Stimulated activated CD4-positive, alpha-beta T cell treated with anti-CD3 and anti-CD28 coated beads, Interleukin-4, amount 100 ng/mL, for 4 hours (primary cell): ENCODE measurements at places on chromosomes 5 and 9.

GRCh38 chr5:140219068-140219991 lies 44.3 kb downstream of the CYSTM1 start:
- no peak for DNase-seq

GRCh38 chr9:110047955-110048402 lies 160.0 kb downstream of the C9orf152 start:
- no peak for DNase-seq

- no peak for DNase-seq
Observed at GRCh38 chr5:82154776-82155175, 123.4 kb downstream of the RPS23 start.

- no peak for DNase-seq
Observed at GRCh38 chr9:35318741-35319140, 156.9 kb downstream of the UNC13B start.

DNA sequence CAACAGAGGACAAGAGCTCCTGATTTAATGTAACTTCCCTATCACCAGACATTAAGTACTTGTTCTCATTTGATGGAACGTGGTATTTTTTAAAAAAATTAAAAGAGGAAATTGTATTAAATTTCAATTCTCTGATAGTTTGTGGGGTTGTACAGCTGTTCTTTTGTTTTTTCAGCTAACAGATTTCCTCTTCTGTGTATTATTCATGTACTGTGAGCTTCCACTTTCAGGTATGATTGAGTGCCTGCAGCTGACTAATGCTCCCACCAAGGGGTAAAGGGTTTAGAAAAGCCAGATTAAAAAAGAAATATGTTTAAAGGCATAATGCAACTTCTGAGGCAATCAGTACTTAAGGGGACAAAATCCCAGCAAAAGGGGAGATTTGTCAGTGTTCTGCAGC lies 117.7 kb upstream of the ACTBL2 start:
- no peak for DNase-seq

DNA sequence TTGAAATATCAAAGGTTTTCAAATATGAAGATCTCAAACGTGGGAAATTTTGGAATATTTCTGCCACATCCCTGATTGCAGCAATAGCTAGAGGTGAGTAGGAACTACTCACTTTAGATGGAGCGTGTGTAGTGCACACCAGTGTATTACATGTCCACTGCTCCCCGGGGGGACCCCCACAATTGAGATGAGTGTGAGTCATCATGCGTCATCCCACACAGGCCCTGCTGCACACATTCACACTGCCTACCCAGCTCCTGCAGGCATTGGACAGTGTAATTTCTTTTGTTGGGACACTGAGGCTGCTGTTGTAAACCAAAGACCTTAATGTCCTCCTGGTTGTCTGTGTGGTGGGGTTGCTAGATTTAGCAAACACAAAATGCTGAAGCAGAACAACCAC lies 280.0 kb downstream of the GAS1 start:
- no peak for DNase-seq

DNA sequence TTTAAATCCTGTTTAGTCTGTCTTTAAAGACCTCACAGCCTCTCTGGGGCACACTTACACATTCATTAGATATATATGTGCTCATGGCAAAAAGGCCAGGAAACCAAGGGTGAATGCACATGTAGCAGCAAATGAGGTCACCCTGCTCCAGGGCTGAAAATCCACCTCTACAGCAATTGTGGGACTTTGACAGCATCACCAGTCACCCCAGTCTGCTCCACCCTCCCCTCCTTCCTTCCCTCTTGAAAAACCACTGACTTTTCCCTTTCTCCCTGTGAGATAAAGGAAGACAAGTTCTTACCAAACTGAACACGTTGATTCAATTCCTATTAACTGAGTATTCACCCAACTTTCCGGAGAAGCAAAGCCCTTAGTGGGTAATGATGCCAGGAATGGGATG lies 15.2 kb upstream of the SH3RF2 start:
- DNase-seq: no peak

- no peak for DNase-seq
Observed at GRCh38 chr5:77741608-77742007, 34.5 kb downstream of the TBCA start.

GRCh38 chr9:5892456-5893133 lies 1.9 kb downstream of the MLANA start:
- DNase-seq: no peak

DNA sequence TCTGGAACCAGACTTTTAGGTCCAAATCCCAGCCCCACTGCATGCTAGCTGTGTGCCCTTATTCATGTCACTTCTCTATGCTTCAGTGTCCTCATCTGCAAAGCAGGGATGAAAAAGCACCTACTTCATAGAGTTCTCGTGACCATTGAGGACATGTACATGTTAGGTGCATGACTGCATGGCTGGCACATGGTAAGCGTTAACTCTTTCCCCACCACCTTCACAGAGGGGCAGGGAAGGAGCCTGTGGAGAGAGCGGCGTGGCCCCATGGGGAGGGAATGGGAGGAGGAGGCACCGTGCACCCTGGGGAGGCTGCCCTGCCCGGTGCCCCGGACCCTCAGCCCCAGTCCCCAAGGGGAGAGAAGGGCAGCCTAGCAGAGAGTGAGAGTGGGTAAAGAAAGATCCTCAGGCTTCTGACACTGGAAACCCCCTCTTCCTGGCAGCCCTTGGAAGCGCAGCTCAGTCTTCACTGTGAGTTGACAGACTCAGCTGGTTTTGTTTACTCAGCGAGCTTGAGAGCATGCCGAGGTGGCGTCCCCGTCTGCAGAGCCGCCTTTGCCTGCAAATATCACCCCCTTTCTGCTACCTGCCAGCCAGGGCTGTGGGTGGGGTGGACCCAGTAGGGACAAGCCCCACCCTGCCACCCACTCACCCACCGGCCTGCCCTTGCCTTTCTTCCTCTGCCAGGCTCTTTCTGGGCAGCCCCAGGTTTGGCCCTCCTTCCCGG lies 10.6 kb upstream of the ANGPTL2 start:
- DNase-seq: no peak

DNA sequence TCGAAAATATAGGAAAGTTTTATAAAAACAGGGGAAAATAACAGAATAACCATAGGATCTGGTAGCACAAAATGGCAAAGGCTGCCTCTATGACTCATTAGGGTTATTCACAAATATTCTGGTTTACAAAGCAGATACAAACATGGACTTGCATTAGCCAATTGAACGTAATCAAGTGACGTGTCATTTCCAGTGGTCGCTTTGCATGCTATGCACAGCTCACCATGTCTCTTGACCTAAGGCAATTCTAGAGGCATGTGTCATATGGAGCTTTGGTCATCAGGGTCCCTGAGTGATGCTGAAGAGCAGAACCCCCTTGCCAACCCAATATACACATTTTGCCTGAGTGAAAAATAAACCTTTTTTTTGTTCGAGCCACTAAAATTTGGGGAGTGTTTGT lies 158.8 kb downstream of the TMEM161B start:
- DNase-seq: no peak
